ENCODE measurements at places on chromosomes 4 and X. TPM values are rescaled to one million over a fixed set of nuclear protein-coding genes. Genes with fewer than 3 reads are reported as not detected.
A peak's percentile ranks its signal among the peaks of the same experiment; 100 is the strongest.

The HHIP gene
- 48.8 TPM for total RNA-seq

The SLITRK4 gene
- not detected for total RNA-seq

The PPP1R2C gene
- total RNA-seq = not detected

The TMEM156 gene
- total RNA-seq = 8.4 TPM

The NDNF gene
- total RNA-seq = 0.90 TPM

The LONRF3 gene
- total RNA-seq = not detected

The RIBC1 gene
- 0.19 TPM for total RNA-seq

DNA sequence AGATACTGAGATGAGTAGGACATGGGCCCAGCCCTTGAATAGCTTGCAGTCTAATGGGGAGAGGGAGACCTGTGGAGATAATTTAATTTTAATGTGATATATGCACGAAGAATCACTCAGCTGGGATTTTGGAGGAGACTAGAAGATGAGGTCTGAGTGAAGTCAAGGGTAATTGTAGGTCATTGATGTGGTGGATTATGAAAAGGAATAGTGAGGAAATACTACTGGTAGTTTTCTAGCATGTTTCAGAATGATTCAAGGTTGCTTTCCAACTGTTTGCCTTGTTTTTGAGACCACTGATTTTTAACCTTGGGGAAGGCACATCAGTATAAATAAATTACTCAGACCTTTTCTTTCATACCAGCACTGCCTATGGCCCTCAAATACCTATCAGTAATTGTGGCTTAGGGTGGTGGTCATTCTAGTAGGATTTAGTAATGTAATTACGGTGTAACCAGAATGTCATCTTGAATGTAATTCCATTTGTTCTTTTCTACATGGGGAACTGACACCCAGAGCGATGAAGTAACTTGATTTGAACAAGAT, 25.6 kb downstream of the PTTG2 start:
- no peak for DNase-seq

DNA sequence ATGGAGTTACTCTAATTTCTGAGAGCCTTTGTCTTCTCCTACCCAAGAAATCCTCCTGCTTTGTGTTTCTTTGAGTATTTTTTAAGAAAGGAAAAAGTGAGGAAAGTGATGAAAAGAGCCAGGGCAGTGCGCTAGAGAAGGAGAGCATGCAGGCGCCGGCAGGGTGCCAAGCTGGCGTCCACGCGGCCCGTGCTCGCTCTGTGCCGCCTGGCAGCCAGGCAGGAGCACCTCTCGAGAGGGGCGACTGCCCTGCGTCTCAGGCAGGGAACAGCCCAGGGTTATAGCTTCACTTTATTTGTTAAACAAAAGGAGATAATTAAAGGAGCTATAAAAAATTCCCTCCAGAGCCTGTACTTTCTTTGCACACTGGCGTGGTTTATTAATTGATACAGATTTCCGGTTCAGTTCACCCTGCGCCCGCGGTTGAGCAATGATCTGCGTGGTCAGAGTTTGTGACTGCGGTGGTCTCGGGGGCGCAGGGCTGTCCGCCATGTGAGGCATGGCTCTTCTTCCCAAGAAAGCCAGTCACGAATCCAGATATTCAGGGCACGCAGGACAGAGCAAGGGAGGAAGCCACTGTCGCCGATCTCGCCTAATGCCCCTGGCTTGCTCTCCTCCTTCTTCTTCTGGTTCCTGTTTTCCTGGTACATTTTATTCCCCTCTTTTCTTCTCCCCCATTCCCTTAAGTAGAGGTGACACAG, 110.8 kb upstream of the PAQR3 start:
- no peak for DNase-seq

DNA sequence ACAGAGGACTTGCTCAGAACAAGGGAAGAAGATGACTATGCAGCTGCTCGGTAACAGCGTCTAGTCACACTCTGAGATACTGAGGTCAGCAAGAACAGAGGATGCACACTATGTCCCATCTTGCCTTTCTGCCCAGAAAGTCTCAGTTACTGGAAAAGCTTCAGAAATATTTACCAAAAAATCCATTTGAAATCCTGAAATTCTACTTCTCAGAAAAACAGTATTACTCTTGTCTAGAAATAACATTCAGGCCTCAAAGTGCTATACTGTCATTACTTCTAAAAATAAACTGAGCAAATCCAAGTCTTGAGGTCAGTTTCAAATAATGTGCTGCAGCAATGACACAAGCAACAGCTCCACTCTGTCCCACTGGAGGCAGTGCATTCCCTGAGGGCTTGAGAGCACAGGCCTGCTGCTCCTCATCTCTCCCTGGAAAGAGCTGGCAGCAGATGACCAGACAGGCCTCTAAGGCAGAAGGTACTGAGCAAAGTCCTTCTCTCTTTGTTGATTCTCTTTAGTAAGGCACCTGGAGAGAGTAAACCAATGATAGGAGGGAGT, 76.9 kb downstream of the CAMK2D start:
- DNase-seq = peak; percentile 13

GRCh38 chr4:2261110-2261852, 628 bp downstream of the MXD4 start:
- DNase-seq = no peak

DNA sequence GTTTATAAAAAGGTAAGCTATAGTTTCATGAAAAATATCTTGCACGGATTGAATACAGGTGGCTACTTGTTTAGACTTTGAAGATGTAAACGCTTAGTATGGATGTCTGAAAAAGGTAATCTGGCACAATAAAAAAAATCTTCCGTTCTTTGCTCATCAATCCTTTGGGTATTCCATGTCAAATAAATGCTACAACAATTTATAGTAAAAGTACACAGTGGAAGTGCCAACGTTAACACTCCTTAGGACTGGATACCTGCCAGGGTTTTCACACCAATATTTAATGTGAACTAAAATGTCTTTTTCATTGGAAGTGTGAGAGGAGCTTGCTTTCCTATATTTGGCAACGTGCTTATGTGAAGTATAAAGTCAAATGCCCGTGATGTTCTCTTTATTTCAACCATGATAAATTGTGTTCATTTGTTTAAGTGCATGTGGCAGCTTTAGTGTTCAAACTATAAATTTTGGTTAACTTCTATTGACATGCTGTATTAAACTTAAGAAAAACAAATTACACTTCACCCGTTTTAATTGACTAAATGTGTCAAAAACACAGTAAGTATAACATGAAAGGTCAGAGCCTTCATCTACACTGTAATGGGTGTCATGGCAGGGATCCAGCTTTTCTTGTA, 121.7 kb upstream of the HAND2 start:
- no peak for DNase-seq

GRCh38 chrX:32871636-32872035, 339.7 kb downstream of the DMD start:
- peak; percentile 83 for DNase-seq

GRCh38 chr4:62601737-62602136, 1401.6 kb downstream of the ADGRL3 start:
- DNase-seq = peak; percentile 37

DNA sequence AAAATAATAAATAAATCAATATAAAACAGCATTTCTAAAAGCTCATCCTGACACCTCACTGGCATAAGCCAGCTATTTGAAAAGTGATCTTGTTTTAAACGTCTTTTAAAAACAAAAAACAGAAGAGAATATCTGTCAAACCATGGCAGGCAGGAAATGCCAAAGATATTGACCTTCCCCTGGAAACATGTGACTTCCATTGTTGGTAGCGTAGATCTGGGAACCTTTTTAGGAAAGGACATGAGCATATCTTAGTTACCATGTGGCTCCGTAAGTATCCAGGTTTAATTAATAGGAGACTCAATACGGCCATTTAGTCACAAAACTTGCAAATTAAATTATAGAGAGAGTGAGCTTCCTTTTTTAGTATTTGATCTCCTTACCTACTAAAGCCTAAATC, 83.0 kb upstream of the KLHL4 start:
- DNase-seq = no peak

GRCh38 chr4:94525993-94526728, 74.4 kb downstream of the PDLIM5 start:
- no peak for DNase-seq

- DNase-seq = no peak
Measured at GRCh38 chr4:44159991-44160390, 288.6 kb downstream of the KCTD8 start.

DNA sequence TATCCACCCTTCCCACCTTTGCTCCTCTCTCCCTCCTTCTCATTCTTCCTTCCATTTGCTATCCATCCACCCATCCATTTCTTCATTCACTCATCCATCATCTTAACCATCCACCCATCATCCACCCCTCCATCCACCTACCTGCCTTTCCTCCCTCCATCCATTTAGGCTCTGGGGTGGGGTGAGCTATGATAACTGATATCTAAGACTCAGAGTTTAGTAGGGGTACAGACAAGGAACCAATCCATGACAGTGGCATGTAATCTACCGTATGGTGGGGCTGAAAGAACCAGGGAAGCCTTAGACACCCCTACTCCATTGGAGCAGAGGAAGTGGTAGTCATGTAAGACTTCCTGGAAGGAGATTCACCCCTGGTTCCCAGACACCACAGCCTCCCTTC, 23.2 kb downstream of the PSAPL1 start:
- no peak for DNase-seq

DNA sequence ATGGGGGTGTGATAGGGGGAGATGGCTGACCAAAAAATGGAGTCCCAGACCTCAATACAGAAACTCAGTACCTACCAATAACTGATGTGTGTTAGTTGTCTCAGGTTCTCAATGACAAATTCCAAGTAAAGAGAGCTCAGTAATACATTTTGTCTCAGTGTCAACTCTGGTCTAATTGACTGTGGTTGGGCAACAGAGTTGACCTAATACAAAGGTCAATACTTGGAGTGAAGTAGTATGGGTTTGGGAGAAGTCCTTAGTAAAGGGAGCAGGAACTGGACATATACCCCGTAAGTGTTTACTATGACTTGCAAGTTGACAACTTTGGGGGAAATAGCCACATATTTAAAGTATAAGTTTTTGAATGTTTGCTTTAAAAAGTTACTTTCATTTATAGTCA, 20.5 kb upstream of the LCORL start:
- no peak for DNase-seq

DNA sequence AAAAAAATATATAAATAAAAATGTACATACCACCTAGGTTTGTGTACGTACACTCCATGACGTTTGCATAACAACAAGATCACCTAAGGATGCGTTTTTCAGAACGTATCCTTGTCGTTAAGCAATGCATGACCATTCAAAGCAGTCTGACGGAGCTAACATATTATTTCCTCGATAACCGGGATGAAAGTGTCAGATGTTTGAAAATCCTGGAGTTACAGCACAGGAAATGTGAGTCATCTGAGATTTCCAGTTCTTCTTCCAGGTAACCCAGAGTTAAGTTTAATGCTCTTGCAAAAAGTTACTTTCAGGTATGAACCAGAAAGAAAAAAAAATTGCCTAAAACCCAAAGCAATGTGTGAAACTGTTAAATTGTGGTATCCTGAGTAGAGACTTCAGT, 107.9 kb downstream of the LDB2 start:
- peak; percentile 15 for DNase-seq

DNA sequence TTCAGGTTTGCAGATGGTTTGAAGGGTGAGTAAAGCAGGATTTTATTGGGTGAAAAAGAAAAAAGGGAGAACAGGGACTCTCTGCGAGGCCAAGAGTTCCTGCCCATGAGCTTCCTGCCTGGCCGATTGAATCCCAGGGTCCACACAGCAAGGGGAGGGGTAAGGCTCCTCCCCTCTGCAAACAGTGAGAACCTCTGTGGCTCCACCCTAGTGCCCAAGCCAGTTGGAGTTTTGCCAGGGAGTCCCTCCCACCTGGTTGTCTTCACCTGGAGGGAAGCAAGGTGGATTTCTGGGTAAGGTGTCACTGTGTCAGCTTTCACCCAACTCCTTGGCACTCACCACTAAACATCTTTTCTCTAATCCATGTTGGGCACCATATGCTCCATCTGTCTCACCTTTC, 70.9 kb downstream of the PDHA2 start:
- no peak for DNase-seq

DNA sequence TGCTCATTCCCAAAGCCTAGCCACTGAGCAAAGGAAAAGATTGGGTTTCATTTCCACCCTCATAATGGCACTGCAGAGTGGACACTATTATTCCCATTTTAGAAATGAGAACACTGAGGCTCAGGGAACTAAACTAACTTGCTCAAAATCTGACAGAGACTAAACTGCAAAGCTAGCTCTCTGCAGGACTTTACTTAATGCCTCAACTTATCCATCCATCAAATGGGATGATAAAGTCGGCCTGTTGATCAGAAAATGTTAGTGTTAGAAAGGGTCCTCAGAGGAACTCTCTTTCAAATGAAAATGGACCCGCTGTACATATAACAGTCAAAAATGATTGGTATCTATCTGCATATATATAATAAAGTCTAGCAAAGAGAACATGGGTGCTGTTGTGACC, 186.8 kb downstream of the QDPR start:
- no peak for DNase-seq

DNA sequence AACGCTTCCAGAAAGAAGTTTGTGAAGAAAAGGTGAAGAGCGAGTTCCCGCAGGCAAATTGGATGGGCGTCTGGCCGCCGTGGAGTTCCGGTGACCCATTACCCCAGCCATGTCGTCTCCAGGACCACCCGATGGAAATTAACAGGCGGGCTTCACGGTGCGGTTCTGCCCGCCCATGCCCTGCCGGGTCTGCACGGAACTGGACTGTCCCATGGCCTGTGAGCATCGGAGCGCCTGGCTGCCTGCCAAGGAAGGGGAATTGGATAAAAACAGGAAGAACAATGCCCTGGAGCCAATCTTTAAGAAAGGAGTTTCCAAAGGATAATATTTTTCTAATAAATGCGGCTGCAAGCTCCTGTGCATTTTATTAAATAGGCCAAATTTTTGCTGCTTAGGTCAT, 319.8 kb upstream of the SLC7A11 start:
- DNase-seq = no peak

GRCh38 chr4:15416357-15417232, 11.2 kb upstream of the C1QTNF7 start:
- DNase-seq = no peak

DNA sequence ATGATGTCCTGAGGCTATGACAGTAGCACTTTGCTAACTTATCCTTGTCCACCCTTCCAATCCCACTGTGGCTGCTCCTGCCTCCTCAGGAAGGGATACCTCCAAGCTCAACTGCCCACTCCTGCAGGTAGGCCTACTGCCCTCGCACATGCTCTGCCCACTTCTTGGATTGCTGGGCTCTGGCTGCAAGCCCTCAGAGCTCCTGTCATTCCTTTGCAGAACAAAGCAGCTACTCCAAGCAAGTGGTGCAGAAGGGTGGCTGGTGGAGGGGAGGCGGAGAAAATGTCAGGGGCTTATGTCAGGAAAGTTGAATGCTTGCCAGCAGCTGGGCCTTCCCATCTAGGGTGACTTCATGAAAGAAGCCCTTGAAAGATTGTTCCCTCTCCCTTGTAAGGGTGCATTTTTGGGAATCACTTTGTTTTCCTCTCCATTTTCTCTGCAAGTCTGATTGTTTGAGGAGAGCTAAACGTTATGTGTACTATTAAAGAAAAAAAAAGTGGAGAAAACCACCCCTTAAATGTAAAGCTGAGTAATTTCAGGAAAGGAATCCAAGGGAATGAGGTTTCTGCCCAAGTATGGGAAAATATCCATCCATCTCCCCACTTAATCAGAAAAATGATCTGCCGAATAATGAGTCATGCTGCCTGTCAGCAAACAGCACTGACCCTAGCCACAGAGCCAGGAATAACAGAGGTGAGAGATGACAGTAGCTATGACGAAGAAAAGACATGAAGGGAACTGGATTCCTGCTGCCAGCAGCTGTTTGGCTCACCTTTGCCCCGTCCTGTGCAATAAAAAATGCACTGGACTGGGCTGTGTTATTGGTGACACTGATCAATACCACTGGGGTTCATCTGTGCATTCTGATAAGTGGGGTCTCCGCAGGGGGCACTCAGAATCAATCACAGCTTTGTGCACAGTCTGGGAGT, 102.0 kb downstream of the RTL5 start:
- DNase-seq = peak; percentile 92
